Astrocyte of the hippocampus (primary cell): ENCODE measurements at places on chromosomes 2 and 18.

DNA sequence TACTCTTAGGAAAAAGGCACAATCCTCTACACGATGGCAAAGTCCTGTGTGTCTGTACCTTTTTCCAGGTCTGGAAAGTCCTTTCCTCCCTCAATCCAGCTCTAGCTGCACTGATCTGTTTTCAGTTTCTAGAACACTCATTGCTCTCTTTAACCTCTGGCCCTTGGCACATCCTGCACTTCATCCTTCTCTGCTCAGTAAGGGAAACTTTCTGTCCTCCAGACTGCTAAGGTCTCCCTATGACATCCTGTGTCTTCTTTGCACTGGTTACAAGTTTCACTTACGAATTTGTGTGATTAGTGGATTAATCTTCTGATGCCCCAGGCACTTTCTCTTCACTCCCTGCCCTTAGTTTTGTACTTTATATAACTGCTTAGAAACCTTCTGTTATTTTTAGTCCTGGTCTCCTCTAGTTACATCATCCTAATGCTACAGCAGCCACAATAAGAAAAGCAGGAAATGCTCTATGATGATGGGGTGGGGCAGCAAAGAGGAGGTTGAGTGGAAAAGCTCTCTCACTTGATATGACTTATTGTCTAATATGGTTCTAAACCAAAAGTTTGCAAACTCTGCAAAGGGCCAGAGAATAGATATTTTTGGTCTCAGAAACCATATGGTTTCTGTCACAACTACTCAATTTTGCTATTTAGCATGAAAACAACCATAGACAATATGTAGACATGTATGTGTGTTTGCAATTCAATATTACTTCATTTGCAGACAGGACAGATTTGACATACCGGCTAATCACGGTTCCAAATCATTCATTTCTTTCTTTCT, 568.2 kb downstream of the THSD7B start:
- peak; percentile 2 for DNase-seq

DNA sequence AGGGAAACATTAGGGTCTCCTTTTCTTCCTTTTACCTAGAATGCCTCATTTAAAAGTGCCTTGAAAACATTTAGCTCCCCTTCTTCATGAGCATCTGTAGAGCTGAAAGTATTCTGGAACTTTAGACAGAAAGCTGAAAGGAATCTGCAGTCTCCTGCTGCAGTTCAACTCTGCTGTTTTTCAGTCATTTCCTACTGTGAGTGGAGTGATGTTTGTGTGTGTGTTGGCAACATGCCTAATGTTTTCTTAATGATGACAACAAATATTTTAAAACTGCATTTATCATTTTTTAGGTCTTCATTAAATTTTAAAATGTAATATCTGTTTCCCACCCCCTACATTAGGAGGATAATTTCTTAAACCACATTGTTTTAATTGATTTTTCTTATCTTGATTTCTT, 66.6 kb downstream of the TWSG1 start:
- DNase-seq: no peak

GRCh38 chr18:13223311-13224143, 5.0 kb downstream of the LDLRAD4 start:
- DNase-seq: no peak

- no peak for DNase-seq
Measured at GRCh38 chr2:185522472-185522871, 216.1 kb upstream of the FSIP2 start.

GRCh38 chr18:427005-427404, 73.5 kb downstream of the COLEC12 start:
- peak; percentile 52 for DNase-seq

DNA sequence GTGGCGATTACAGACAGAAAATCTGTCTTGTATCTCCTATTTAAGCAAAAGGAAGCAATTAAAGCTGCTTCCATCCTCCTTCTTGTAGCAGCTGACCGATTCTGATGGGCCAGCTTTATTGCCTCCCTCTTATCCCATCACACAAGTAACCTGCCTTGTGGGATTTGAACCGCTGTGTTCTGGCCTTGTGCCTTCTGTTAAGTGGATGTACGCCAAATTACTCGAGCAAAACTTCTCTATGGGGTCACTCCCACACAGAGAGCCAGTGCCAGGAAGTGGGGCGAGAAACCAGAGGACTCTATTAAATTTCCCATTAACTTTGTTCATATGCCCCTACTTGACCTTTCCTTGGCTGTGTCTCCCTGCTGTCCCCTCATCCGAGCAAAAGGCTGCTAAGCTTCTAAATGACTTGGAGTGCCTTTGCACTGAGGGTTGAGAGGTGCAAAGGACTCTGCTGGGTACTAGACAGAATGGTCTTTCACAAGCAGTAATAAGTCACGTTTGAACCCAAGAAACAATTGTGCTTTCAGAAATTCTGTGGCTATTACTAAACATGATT, 672.5 kb downstream of the MBD2 start:
- DNase-seq: peak; percentile 13

DNA sequence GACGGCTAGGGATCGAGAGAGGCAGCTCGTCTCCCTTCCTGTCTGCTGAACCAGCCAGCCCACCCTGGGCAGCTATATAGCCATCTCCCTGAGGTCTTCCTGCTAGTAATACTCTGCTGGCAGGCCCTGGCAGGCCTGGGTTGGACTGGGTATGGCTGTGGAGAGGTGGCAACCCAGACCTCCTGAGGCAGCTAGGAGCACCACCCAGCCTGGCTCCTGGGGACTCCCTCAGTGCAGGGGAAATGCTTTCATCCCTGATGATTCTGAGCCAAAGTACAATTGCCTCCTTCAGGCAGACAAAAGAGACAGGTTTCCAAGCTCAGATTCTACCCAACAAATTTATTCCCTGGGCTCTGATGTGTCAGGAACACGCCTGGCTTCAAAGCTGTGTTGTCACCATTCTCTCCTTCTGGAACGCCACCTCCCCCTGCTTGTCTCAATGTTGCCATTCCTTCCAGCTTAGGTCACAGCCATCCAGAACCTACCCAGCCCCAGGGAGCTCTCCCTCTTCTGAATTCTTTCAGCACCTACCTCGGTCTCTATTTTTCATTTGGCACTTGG, 4.7 kb upstream of the DNAJB2 start:
- DNase-seq: peak; percentile 95

DNA sequence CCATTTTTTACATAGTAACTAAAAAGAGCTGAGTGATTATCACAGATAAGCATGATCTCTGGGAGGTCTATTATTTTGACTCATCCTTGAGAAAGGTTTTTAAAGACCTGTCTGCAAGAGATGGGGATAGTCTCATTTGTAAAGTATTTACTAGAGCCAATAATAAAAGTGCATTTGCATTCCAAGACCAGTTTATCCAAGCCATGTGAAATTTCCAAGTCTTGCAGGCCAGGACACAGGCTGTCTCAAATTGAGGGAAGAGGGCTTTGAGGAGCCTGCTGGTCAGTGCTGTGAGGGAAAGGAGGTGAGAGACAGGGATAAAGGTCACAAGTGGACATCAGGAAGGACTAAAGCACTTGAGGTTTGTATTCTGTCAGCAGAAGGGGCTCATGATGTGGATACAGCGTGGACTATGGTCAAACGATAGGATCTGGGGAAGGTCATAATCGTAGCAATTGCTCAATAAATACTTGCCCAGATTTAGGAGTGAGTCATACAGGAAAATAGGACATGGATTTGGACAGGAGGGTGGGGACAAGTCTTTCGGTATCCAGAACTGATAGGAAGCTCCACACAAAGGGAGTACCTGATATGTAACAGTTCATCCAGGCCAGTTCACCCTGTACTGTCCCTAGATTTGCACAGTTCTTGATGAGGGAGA, 6.6 kb upstream of the CDH2 start:
- DNase-seq: no peak

GRCh38 chr2:152624805-152625204, 92.5 kb downstream of the PRPF40A start:
- DNase-seq: no peak

DNA sequence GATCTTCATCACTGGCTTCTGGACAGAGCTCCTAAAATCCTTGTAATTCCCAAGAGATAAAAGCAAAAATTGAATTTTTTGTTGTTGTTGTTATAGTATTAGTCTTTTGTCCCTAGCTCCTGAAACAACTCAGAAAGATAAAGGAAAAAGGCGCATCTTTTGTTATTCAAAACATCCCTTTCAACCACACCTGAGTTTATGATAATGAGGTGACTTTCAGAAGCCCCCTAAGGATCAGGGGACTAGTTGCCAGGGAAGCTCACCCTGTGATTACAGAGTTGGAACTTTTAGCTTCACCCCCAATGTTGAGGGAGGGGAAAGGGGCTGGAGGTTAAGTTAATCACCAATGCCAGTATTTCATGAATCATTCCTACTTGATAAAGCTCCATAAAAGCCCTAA, 10.3 kb upstream of the CERKL start:
- no peak for DNase-seq

DNA sequence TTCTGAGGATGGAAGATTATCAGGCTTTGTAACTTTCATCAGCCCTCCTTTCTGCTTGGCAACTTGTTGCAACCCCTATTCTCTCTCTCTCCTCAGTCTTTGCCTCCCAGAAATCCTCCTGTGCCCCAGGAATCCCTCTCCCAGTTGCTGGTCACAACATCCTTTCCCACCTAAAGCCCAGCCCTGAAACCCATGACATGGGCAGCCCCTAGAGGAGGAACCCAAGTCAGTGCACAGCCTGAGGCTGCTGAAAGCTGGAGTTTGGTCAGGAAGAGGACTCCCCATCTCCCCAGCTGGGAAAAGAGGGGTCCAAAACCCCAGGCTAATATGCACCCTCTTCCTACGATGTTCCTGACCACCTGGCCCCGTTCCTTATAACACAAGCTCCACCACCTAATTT, 29.5 kb downstream of the PKDCC start:
- no peak for DNase-seq

- no peak for DNase-seq
Measured at GRCh38 chr2:46764547-46764946, 151.1 kb downstream of the MCFD2 start.

GRCh38 chr2:233764761-233765160, 4.7 kb downstream of the UGT1A1 start:
- DNase-seq: no peak

- peak; percentile 7 for DNase-seq
Measured at GRCh38 chr18:69383186-69383585, 17.5 kb upstream of the DOK6 start.

GRCh38 chr2:134866498-134867099, 28.2 kb downstream of the ACMSD start:
- peak; percentile 46 for DNase-seq

DNA sequence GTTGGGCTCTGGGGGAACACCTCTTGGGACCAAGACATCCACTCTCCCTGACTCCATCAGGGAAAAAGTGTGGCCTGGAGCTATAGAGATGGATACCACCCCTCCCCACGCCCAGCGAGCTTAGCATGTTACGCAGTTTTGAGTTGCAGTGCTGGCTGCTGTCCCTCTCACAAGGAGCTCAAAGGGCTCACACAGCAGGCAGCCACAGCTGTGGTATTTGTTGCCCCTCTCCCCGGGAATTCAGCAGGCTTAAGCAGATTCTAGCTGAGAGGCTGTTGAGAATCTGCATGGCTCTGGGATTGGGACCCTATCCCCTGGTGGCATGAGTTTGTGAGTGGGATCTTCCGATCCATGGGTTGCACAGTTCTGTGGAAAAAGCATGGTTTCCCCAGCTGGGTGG, 673.1 kb upstream of the FSHR start:
- no peak for DNase-seq

GRCh38 chr18:78649421-78649820, 330.2 kb upstream of the SALL3 start:
- DNase-seq: no peak

DNA sequence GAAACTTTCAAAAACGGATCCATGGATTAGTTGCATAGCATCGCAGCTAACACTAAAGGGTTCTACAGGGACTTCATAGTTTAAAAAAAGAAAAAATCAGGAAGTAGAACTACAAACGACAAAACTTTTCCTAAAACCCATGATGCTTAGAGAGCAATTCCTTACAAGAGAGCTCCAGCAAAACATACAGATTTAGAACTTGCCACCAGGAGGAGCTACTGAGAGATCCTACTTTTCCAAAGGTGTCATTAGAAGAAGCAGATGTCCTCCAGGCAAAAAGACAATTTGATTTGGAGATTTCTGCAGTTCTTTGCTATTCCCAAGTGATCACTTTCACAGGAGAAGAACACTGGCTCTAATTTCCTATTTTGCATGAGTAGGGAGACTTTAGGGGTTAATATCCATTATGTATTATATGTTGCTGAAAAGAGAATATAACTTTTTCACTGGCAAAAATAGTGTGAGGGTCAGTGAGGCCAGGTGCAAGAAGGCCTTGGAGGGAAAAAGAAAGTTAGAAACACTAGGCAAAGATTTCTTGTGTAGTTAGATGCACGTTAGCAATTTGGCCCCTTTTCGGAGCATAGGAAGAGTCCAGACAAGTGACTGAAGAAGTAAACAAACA, 436.2 kb downstream of the SUCLG1 start:
- peak; percentile 77 for DNase-seq

GRCh38 chr2:176020400-176020799, 18.3 kb upstream of the LNPK start:
- no peak for DNase-seq

- DNase-seq: peak; percentile 36
Measured at GRCh38 chr2:28172114-28172898, 220.4 kb upstream of the FOSL2 start.

DNA sequence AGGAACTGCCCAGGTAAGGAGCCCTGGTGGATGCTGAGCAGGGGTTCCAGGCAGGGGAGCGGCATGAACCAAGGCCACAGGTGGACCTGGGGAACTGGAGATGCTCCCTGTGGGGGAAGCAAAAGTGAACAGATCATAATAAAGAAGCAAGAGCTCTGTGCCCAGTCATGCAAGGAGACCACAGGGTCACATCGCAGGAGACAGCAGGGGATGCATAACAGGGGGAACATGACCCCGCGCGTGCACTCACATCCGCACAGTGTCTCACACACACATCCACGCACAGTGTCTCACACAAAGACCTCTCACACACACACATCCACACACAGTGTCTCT, 473.3 kb upstream of the HS6ST1 start:
- DNase-seq: no peak

GRCh38 chr18:28095631-28096030, 81.3 kb downstream of the CDH2 start:
- DNase-seq: no peak

- DNase-seq: no peak
Measured at GRCh38 chr2:29876374-29876773, 45.0 kb downstream of the ALK start.

DNA sequence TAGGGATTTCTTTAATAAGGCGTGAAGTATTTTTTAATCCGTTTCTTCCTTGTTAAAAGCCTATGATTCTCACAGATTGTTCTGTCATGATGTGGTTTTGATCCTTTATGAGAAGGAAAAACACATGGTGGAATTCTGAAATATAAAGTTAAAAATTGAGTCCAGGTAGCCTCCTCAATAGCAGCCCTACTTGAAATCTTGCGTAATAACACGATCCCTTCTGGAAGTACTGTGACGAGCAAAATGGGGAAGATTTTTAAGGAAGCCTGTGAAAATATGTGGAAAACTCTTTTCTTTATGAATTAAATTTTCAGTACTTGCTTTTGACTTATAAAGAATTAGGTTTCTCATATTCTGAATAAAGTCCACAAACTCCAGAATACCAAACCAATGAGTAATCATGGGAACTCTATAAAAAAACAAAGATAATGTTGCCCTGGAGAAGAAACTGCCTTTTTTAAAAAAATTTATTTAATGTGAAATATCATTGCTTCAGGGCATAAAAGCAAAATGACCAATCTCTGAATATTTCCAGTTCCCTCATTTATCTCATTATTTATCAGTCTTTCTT, 476.4 kb upstream of the ZEB2 start:
- DNase-seq: peak; percentile 52

- DNase-seq: no peak
Measured at GRCh38 chr2:131036696-131037397, 56.4 kb downstream of the FAM168B start.
